GF-D8 (cell line): ENCODE measurements at places on chromosomes 4 and X.

- DNase-seq = no peak
Measured at GRCh38 chrX:24920769-24921168, 95.0 kb downstream of the ARX start.

DNA sequence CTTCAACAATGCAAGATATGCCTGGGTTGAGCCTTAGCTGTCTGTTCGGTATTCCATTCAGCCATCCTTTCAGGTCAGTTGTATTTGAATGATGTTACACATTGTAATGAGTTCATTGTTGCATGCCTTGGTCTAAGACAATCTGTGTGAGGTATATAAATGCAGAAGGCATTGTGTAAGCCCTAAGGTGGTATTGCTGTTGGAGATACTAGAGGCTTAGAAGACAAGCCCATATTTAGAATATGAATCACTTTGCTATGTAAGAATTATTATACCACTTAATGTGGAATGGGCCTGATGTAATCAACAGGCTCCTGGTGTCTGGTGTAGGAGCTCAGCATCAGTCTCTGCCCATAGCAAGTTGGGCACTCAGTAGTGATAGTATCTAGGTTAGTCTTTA is 473.4 kb upstream of the GNPDA2 start:
- no peak for DNase-seq

GRCh38 chr4:40317916-40318658 is 17.0 kb upstream of the CHRNA9 start:
- no peak for DNase-seq

DNA sequence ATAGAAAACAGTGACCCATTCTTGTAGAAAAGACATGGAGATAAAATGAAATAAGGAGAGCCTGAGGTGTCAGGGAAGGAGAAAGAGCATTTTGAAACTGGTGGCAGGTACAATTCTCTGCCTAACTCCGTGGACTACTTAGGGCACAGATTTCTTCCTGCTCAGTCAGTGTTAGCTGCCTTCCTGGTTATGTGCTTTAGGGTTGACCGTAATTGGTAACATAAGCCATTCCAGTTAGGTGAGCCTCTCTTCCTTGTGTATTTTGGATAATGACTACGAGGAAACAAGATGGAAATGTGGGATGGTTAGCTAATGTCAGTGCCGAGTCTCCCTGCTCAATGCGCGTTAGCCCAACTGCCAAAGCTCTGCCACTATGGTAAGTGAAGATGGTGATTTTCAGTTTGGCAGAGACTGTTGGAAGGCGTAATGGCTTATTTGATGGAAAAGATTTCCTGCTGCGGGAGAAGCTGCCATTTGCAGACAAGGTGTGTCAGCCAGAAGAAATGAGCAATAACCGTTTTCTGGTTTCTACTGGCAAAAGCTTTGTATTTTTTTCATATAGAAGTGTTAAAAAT is 174.1 kb downstream of the CBR4 start:
- no peak for DNase-seq

- DNase-seq = no peak
Measured at GRCh38 chr4:184248216-184248615, 30.5 kb upstream of the ENPP6 start.

DNA sequence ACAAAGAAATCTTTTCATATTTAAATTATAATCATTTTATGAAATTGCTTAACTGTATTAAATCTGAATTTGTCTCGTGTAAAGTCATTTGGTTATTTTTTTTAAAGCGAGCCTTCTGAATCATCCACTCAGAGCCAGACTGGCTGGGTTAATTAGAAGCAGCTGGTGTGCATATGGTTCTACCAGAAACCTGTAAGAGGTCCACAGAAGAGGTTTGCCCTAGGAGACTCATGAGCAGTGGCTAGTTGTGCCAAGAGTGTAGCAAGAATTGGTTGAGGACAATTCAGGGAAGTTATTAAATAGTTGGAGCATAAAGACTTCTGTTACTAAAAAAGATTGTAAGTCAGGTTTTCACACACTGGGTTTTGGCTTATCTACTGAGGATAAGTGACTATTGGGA is 267.4 kb downstream of the IL1RAPL2 start:
- no peak for DNase-seq

DNA sequence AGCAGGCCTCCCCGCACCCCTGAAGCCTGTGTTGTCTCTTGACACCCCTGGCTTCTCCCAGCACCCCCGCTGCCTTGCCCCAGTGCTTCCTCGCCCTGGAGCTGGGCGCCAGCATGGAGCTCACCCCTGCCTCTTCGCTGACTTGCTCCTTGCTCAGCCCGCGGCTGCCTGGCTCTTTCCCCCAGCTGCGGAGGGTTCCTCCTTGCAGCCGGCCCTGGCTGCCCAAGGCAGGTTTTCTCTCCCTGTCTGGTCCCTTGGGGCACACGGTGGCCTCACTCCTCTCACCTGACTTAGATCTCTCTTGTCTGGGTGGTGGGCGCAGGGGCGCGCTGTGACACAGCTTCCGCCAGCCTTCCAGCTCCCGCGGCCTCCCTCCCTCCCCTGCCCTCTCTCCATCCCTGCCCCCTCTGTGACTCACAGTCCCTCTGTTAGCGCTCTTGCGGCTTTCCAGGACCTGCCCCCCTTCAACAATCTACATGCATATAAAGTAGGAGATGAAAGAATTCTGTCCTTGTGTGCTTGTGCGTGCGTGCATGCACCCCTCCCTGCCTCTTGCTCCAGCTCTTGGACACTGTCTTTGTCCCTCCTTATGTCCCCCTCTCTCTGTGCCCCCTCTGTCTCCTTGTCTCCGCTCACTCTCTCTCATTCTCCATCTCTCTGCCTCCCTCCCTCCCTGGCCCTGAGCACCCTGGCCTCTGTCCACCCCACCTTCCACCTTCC is 2.2 kb downstream of the PLXNB3 start:
- no peak for DNase-seq

GRCh38 chrX:29547877-29548276 is 667.5 kb upstream of the MAGEB2 start:
- DNase-seq = no peak

GRCh38 chr4:157674699-157675098 is 454.2 kb downstream of the GRIA2 start:
- no peak for DNase-seq

GRCh38 chrX:107628662-107629539 is 591 bp downstream of the PRPS1 start:
- DNase-seq = peak; percentile 2

DNA sequence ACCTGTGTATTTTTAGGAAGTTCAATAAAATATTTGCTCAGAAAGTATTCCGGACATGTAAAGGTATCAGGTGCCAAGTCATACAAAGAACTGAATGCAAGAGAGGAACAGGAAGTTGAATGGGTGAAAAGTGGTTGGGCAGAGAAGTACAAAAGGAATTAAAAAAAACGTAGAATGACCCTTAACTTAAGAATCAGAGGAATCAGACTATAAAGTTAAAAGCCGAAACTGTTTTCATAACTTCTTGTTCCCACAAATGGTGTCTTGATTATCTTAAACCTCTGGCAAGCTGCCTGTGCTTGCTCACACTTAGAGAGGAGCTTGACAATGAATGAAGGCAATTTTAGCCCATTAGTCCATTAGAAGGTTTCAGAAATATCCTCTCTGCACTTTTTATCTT is 81.6 kb upstream of the HHIP start:
- DNase-seq = no peak
